ENCODE measurements at places on chromosomes 1 and 21. TPM values are rescaled to one million over a fixed set of nuclear protein-coding genes. Genes with fewer than 3 reads are reported as not detected.
A peak's percentile ranks its signal among the peaks of the same experiment; 100 is the strongest.

The TSPEAR gene
- 0.47 TPM for total RNA-seq

GRCh38 chr21:39115576-39116235 lies 67.5 kb downstream of the PSMG1 start:
- no peak for DNase-seq

DNA sequence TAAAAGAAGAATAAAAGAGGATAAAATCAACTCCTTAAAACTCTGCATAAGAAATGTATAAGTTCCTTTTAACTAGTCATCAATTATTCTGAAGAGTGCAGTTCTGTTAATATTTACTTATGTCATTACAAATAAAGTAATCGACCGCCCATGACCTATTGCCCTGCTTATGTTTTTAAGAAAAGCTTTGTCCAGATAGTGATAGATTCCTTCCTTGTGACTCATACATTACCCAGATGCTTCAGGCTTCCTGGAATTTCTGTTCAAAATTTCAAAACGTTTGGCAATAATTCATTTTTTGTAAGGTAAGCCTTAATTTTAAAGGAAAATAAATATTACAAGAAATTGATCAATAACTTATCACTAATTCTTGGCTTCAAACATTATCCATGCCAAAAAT lies 918.2 kb upstream of the ADGRL2 start:
- no peak for DNase-seq

DNA sequence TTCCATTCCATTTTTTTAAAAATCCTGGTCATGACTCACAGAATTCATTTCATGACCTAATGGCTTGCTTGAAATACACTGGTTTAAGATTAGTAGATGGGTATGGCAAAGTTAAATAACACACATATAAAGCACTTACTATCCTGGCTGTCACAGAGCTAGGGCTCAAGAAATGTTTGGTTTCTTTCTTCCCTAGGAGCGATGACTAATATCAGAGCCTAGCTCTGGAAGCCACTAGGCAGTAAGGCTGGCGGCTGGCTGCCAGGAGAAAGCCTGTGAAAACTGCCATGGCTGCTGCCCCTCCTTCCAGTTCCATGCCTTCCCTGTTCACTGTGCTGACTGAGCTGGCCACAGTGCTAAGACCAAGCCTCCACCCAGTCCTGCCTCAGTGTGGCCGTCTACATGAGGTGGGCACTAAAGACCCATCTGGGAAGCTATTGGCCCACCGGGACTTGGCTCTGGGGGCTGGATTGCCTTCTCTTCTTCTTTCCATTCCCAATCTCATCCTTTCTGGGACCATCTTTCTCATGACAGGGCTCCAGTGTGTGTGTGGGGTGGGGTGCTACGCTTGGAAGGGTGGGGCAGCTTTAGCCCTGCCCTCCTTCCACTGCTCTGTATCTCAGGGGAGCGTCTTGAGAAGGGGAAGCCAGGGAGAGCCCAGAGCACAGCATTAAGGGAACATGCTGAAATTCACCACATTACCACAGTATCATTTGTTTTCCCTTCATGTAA lies 10.8 kb upstream of the ASCL5 start:
- DNase-seq, result no peak

- DNase-seq, result peak; percentile 71
Observed at GRCh38 chr1:167599957-167600581, 30.0 kb upstream of the RCSD1 start.

The INAVA gene
- total RNA-seq, result 492 TPM

The CFHR5 gene
- total RNA-seq, result not detected

GRCh38 chr1:84436876-84437655 lies 38.8 kb downstream of the DNASE2B start:
- no peak for DNase-seq

DNA sequence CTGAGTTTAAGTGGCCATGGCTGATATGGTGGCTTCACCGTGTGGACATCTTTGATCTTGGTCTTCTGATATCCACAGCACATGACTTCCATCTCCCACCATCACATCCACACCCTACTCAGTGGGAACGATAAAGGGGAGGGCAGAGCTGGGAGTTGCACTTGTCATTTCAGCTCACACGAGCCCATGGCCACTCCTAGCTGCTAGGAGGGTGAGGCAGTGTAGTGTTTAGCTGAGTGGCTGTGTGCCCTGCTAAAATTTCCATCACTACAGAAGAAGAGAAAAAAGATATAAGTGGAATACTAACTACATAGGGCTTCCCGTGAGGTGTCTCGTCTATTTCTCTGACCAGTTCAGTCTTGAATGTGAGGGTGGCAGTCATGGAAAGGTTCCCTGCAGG lies 123.3 kb upstream of the EDN2 start:
- no peak for DNase-seq

The KCNJ15 gene
- total RNA-seq, result not detected

DNA sequence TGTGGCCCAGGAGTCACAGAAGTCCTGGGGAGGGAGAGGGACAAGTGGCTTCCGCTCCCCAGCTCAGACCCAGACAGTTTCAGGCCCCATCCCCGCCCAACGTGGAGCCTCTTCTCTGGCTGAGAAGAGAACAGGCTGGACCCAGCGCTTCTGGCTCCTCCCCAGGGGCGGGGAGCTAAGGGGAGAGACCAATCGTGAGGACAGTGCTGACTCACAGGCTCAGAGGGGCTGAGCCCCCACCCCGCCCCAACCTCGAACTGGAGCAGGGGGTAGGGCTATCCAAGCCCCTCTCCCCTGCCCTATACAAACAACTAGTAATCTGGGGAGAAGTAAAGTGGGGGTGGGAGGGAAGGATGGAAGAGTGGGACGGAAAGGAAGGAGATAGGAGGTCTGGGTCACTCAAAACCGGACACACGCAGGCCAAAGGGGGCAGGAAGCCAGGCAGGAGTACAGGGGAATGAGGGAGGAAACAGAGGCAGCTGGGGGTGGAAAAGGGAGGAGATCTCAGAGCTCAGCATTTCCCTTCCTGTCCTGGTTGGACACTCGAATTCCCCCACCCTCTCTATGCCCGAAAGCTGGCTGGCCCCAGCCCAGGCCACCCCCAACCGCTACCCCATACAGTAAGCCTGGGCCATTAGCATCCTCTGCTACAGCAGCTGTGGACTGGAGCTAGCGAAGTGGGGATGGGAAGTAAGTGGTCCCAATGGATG lies at the start of gene SHC1:
SHC1 (minus strand) TSS at position 117 of the 710 bp plus-strand sequence. CDS start 221 bp downstream, outside the sequence.
- DNase-seq, result peak; percentile 84

DNA sequence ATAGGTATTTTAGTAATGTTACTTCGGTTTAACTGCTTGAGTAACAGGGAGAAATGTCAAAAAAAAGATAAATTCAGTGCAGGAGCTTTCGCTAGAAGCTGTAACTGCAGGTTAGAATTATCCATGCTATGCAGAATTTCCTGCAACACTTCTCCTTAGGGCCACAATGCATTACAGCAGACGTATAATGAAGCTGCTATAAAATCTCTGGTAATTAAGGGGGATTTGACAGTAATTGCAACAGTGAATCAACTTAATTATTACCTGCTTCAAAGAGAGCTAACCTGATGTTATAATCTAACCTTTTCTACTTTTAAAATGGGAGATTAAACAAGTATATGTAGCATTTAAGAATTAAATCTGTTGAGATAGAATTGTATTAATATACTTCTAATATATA lies 92.6 kb downstream of the ATG4C start:
- DNase-seq, result no peak

- DNase-seq, result no peak
Observed at GRCh38 chr1:159653201-159653600, 61.2 kb downstream of the CRP start.

DNA sequence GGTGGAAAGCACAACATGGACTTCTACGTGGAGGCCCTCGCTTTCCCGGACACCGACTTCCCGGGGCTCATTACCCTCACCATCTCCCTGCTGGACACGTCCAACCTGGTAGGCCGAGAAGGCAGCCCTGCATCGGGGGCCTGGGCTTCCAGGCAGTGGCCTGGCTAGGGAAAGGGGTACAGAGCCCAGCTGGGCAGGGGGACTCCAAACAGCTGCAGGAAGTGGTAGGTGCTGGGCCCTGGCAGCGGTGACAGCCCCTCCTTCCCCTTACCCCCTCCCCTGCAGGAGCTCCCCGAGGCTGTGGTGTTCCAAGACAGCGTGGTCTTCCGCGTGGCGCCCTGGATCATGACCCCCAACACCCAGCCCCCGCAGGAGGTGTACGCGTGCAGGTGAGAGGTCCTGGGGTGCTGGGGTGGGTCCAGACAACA lies 30.0 kb upstream of the PADI6 start:
- DNase-seq, result peak; percentile 37

The GART gene
- total RNA-seq, result 60.2 TPM

The MROH7 gene
- total RNA-seq, result 24.3 TPM

GRCh38 chr1:175572932-175573868 lies 170.2 kb downstream of the TNR start:
- no peak for DNase-seq

The RHOU gene
- total RNA-seq, result 14.0 TPM

The HES3 gene
- not detected for total RNA-seq

The GSTM4 gene
- total RNA-seq, result 251 TPM

DNA sequence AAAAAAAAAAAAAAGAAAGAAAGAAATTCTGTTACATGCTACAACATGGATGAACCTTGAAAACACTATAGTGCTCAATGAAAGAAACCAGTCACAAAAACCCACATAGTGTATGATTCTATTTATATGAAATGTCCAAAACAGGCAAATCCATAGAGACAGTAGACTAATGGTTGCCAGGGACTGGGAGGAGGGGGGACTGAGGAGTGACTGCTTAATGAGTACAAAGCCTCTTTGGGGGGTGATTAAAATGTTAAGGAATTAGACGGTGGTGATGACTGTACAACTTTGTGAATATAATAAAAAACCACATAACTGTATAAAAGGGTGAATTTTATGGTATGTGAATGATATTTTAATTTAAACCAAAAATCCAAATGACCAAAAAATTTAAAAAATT lies 116.0 kb upstream of the GUCA2B start:
- no peak for DNase-seq

GRCh38 chr1:234315091-234315541 lies 58.1 kb upstream of the COA6 start:
- DNase-seq, result no peak

DNA sequence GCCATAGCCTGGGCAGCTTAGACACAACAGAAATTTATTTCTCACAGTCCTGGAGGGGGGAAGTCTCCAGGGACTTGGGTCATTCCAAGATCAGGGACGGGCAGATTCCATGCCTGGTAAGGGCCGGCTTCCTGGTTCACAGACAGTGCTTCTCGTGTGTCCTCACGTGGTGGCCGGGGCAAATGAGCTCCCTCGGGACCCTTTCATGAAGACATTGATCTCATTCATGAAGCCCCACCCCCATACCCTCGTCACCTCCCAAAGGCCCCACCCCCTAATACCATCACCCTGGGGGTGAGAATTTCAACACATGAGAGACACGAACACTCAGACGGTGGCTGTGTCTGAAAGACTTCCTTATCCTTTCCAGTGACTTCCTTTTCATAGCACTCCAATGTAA lies 51.5 kb downstream of the ACOT7 start:
- no peak for DNase-seq

DNA sequence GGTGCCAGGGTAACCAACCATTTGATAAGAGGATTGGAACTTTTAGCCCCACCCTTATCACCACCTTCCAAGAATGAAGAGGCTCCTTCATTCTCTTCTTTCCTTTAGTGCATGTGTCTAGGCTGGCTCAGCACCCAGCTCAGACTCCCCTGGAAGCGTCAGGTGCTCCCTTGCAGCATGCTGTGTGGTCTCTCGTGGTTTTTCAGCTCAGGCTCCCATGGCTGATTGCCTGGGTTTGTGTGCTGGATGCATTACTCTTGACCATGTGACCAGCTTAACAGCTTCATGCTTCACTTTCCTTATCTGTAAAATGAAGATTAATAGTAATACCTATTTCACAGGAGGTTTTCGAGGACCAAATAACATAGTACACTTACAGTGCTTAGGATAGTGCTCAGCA lies 198.4 kb downstream of the HHAT start:
- DNase-seq, result no peak

GRCh38 chr1:154155251-154155650 lies 378 bp upstream of the NUP210L start:
- no peak for DNase-seq

- no peak for DNase-seq
Observed at GRCh38 chr1:160953030-160953429, 1.6 kb downstream of the ITLN2 start.

DNA sequence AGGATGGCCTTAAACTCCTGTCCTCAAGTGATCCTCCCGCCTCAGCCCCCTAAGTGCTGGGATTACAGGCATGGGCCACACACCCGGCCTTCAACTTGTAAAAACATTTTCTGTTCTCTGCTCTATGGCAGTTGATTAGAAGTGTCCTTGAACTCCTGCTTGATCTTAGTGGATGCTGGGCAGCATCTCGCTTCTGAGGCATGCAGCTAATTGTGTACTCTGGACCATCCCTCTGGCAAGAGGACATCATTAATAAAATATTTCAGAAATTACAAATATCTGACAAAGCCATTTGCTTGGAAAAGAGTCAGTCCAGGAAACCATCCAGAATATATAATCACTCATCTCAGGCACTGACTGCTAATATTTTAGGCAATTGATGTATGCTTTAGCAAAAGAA lies 8.1 kb downstream of the NGF start:
- DNase-seq, result no peak

The ATPAF1 gene
- 30.6 TPM for total RNA-seq

The AUNIP gene
- total RNA-seq, result not detected

GRCh38 chr1:198030682-198031081 lies 113.5 kb downstream of the LHX9 start:
- DNase-seq, result no peak

- no peak for DNase-seq
Observed at GRCh38 chr1:159977364-159978106, 23.5 kb upstream of the SLAMF9 start.

DNA sequence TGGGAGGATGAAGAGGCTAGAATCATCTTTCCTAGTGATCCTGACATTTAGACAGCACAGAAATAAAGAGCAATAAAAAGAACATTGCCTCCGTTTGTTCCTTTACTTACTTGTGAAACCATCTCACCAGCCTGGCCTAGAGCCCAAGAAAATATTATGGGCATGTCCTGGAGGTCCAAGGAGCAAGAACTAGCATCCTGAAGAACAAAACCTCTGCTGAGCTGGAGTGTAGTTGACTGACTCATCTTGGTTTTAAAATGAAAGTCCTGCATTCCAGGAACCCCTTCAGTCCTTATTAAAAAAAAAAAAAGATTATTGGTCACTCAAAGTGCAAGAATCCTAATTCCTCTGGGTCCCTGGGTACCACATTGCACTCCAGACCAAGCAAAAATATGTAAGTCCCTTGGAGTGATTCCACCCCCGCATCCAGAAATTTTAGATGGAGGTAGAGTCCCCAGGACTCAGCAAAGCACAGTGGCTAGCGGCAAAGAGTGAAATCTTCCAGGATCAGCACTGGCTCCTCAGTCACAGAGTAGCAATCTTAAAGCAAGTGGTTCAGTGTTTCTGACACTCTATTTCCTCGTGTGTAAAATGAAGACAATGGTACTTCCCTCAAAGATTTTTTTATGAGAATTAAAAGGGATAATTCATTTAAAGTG lies 7.0 kb downstream of the SMCP start:
- no peak for DNase-seq

- DNase-seq, result no peak
Observed at GRCh38 chr21:44718571-44718970, 7.2 kb upstream of the TSPEAR start.

GRCh38 chr1:116878804-116879477 lies 30.8 kb upstream of the PTGFRN start:
- no peak for DNase-seq

The ATP1A2 gene
- total RNA-seq, result 4.8 TPM
